ENCODE measurements at places on chromosomes 7 and 10.
A peak's percentile ranks its signal among the peaks of the same experiment; 100 is the strongest.

DNA sequence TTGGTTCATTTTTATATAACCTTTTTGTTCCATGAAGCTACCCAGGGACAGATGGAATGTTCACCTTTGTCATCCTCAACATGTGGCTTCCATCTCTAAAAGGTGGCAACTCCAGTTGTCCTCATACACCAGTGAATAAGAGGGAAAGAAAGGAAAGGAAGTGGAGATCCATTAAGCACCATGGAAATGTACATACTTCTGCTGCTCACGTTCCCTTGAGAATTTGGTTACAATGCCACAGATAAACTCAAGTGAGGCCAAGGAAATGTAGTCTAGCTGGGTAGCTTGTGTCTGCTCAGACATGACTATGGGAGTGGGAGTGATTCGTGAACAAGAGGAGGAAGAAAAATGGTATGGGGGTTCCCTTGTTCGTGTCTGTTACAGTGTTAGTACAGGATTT is 237.1 kb upstream of the FAM3C start:
- DNase-seq: no peak

DNA sequence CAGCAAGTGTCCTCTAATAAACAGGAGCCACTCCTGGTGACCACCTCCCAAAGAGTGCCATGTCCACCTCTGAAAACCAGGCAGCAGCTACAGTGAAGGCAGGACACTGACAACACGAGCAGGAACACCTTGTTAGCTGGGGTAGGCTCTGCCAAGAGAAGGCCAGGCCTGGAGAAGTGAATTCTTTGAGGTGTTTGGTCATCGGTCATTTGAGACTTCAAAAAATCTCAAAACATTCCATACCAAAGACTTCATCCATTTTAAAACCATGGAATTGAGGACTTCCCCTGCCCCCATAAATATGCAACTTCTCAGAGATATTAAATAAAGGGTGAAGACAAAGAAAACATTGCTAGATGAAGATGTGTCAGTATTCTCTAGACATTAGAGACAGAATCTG is 28.4 kb upstream of the OPALIN start:
- DNase-seq: no peak

- DNase-seq: peak; percentile 49
Observed at GRCh38 chr10:79007421-79008319, 61.1 kb upstream of the ZMIZ1 start.

DNA sequence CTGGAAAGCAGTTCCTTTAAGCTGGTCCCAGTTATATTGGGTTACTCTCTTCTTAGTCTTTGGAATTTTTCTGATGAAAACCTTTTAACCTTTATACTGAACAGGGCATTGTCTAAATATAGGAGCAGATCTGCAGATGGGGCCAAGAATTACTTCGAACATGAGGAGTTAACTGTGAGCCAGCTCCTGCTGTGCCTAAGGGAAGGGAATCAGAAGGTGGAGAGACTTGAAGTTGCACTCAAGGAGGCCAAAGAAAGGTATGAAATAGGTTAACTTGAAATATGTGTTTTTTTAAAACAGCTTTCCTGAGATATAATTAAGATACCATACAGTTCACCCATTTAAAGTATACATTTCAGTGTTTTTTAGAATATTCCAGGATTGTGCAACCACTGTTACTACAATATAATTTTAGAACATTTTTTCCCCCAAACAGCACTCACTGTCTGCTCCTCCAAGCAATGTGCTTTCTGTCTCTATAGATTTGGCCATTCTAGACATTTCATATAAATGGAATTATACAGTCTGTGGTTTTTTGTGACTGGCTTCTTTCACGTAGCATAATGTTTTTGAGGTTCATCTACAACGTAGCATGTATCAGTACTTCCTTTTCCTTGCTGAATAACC is 18.9 kb downstream of the OPTN start:
- DNase-seq: peak; percentile 54

- DNase-seq: no peak
Observed at GRCh38 chr10:7264313-7264756, 146.5 kb downstream of the SFMBT2 start.

GRCh38 chr10:131430716-131431412 is 119.3 kb upstream of the TCERG1L start:
- DNase-seq: no peak

GRCh38 chr10:61883371-61884025 is 18.0 kb upstream of the ARID5B start:
- DNase-seq: peak; percentile 72

- DNase-seq: peak; percentile 91
Observed at GRCh38 chr10:62637249-62638061, 167.1 kb upstream of the ADO start.

GRCh38 chr10:131043039-131043691 is 268.4 kb downstream of the TCERG1L start:
- no peak for DNase-seq

GRCh38 chr7:135386776-135387175 is 123.1 kb downstream of the CNOT4 start:
- no peak for DNase-seq

- DNase-seq: peak; percentile 21
Observed at GRCh38 chr7:105934572-105935185, 28.4 kb upstream of the CDHR3 start.

Data from suppressor macrophage treated with lipopolysaccharide for 1 hour (primary cell).